ENCODE measurements at places on chromosomes 2 and 18.

GRCh38 chr18:31268985-31269406 lies 49.0 kb upstream of the DSG1 start:
- DNase-seq, result no peak

GRCh38 chr18:55387139-55387984 lies 200.6 kb downstream of the TCF4 start:
- DNase-seq, result no peak

DNA sequence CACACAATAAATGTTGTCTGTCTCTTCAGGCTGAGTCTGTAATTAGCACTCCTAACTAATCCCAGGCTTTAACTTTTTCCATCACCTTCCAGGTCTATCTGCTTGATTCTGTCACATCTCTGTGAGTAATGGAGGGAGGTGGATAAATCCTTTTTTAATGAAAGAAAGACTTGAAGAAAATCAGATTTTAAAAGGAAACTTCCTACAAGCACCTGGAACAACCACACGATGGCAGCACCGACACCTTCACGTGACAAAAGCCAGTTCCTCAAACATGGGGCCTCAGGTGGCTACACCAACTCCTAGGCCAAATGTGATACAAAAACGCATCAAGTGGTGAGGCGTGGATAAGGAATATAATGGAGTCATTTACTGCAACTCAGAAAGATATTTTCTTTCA lies 41.8 kb downstream of the TGFBRAP1 start:
- peak; percentile 35 for DNase-seq

DNA sequence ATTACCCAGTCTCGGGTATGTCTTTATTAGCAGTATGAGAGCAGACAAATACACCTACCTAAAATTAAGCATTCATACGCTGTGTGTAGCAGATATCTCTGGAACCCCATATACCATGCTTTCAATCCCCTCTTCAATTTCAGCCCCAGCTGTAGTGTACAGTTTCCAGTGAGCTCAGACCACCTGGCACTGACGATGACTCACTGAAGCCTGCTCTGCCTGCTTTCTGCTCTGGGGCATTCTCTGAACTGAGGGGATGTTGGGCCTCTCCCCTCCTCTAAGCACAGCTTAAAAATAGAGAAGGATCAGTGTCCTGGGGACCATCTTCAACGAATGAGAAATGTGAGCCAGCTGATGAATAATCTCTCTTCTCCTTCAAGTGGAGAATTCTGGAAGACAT lies 8.7 kb upstream of the CCL20 start:
- DNase-seq, result no peak

DNA sequence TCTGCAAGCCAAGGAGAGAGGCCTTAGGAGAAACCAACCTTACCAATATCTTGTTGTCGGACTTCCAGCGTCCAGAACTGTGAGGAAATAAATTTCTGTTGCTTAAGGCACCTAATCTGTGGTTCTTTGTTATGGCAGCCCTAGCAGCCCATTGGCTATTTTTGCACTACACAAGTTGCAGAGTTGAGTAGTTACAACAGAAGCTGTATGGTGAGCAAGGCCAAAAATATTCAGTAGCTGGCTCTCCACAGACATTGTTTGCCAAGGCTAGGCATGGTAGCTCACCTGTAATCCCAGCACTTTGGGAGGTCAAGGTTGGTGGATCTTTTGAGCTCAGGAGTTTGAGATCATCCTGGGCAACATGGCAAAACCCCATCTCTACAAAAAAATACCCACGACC lies 27.1 kb upstream of the SCYGR1 start:
- no peak for DNase-seq

DNA sequence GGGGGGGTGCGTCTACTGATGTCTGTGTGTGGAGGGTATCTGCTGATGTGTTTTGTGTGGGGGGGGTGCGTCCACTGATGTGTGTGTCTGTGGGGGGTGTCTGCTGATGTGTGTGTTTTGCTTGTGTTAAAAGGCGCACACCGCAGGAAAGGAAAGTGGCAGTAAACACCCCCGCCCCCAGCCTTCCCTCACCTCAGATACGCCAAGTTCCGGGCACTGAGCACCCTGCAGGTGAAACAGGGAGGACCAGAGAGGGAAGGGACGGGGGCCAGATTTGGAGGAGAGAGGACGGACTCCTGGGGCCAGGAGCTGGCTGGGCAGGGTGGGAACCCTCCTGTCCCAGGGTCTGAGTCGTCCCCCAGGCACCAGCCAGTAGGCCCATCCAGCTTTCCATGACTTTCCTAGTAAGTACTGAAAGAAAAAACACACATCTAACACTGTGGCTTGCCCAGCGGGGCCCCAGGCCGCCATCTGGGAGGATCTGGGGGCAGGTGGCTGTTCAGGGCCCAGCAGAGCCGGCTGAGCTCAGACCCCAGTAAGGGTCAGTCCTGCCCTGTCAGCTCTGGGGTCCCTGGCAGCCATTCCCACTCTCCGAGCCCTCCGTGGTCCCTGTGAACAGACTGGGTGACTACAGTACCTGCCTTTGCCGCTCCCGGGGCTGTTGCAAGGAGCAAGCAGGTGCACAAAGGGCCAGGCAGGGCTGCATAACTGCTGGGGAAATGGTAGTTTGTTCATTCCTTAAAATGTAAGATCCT lies 126.9 kb downstream of the NFATC1 start:
- DNase-seq, result no peak

All from nephron progenitor cell (in vitro differentiated cells).